ENCODE measurements at places on chromosomes 2 and 18.
A peak's percentile ranks its signal among the peaks of the same experiment; 100 is the strongest.

DNA sequence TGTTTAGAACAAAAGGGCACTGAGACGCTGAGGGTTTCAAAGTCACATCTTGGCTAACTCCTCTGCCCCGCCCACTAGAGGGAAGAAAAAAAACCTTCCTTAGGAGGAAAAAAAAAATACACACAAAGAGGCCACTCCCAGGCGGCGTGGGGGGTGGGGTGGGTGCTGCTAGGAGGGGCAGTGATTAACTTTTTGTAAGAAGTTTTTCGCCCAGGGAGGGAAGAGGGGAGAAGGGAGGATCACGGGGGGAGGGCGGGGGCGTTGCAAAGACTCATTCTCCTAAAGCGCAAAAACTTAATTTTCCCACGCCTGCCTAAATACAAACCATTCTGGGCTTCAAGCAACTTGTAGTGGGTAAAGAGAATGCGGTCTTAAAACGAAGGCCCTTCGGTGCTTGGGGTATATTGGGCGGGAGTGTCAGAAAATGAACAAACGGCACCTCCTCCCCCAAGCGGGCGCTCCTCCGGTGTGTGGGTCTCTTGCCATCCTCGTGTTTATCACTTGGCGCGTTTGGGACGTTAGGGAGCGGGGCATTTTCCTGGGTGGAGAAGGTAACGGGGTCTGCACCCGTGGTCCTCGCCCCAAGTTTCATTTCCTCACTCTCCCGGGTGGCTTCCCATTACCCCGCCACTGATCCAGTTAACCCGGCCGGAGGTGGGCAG lies 1.7 kb downstream of the CXCR4 start:
- DNase-seq: no peak

DNA sequence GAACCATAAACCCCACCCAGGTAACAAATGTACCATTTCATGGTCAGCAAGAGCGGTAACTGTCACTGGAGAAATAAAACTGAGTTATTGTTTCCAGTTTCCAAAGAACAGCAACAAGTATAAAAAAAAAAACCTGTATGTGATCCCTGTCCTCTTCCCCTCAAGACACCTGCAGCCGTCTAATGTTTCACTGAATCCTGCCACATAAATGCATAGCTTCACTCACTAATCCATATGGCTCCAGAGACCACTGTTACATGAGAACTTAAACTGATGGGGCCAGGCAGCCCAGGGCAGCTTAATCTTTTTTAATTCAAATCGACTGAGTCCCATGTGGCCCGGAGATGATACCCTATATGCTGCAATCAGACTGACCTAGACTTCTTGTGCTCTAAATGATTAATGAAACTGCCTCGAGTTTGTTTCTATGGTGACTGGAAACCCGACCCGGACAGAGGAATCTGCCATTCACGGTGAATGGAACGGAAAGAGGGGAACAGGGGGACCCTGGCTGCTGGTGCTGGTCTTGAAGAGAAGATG lies 60.9 kb upstream of the SIX2 start:
- no peak for DNase-seq

GRCh38 chr2:75525434-75526310 lies 35.1 kb downstream of the EVA1A start:
- no peak for DNase-seq

DNA sequence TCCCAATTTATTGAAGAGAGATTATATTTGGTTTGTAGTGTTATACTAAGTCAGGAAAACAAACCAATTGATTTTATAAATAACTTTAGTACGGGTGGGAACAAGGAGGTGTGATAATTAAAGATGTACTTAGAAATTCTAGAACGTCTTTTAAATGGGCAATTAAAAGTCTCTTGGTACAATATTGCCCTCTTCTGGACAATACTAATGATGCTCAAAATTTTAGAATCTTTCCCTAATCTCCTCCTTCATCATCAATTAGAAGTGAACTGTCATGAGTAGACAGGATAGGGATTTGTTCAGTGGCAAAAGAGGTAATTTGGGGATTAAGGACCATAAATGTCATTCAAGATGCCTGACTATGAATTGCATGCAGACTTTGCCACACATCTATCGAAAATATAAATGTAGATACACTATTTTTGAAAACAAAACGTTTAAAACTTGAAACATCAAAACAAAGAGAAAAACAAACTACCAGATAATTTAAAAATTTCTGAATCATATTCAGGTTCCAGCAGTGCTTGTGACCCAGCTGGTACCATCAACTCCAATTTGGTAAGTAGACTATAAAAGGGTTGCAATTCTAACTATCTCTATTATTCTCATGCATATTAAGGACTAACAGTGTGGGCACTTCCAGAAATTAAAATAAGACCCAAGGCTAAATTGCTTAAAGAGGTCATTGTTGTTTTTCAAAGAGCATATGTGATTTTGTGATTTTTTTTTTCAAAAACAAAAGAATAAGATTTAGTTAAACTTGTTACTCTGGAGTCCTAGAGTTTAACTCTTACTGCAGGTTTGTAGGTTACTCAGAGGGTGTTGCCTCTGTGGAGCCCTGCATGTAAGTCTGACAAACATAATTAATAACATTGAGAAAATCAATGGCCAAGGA lies 123.5 kb downstream of the LAMA3 start:
- DNase-seq: no peak

DNA sequence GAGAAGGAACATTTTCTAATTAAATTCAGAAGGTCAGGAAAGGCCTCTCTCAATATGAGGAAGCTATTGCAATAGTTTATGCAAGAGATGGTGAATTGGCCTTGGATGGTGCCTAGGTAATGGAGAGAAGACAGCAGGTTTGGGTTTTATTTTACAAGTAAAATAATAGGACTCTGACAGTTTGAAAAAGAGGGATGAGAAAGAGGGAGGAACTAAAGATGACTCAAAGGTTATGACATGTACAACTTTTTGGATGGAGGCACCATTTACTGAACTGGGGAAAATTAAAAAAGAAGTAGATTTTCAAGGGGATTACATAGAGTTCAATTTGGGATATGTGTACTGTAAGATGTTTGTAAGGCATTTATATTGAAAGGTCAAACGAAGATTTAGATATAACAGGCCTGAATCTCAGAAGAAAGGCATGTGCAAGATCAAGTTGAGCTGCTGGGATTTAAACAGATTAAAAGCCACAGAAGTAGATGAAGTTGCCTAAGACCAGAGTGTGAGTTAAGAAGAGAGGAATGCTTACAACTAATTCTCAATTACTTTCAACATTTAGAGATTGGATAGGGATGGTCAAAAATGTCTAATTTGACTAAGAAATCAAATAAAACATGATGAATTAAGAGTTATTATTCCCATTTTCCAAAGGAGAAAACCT lies 12.3 kb upstream of the ASNSD1 start:
- no peak for DNase-seq

DNA sequence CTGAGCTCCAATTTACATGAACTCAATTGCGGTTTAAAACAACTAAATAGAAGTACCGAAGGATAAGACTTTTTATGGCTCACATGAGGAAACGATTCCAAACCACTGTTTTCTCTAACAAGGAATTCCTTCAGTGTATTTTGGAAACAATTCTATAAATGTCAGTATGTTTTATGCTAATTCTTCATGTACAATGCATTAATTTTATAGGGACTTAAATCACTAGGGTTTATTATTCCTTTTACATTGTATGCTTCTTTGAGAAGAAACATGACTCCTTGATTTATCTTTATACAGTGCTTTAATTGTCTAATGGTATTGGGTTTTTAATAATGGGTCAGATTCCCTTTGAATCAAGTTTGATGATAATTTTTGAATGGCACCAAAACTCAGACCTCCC lies 566.8 kb downstream of the EPHA4 start:
- no peak for DNase-seq

DNA sequence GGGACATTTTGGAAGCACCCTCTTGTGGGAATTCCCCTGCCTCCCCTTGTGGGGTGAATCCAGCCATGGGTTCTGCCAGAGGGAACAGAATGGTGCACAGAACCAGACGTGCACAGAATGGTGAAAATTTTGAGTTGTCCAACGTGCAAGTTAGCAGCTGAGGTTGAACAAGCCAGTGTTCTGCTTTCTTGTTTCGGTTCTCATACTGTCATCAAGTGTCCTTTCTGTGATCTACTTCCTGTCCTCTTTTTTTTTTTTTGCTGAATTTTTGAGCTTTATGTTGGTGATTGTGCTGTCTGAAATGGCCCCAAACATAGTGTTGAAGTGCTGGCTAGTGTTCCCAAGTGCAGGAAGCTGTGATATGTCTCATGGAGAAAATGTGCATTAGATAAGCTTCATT lies 21.5 kb upstream of the REEP1 start:
- no peak for DNase-seq

DNA sequence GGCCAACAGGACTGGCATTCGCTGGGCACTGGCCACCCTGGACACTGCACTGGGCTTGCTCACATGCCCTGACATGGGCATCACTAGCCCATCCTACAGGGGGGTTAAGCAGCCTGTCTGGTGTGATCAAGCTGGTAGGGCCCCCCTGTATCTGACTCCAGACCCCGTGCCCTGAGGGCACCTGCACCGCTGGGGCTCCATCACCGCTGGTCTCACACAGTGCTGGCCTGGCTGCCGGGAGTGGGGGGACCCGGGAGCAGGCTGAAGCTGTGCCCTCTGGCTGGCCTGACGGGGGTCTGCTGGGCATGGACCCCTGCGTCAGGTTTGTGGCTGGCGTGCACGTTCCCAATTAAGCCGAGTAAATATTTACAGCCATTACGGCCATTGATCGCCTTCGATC lies 32.3 kb downstream of the KCNIP3 start:
- DNase-seq: no peak

- peak; percentile 58 for DNase-seq
These were observed 29.6 kb downstream of the DOK1 start for GRCh38 chr2:74584088-74584645.

GRCh38 chr2:96916156-96916630 lies 46.3 kb upstream of the SEMA4C start:
- no peak for DNase-seq

DNA sequence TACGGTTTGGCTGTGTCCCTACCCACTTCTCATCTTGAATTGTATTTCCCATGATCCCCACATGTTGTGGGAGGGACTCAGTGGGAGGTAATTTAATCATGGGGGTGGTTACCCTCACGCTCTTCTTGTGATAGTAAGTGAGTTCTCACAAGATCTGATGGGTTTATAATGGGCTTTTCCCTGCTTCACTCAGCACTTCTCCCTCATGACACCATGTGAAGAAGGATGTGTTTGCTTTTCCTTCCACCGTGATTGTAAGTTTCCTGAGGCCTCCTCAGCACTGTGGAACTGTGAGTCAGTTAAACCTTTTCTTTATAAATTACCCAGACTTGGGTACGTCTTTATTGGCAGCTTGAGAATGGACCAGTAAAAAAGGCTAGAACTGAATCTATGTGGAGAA lies 750.0 kb upstream of the ID2 start:
- DNase-seq: no peak

DNA sequence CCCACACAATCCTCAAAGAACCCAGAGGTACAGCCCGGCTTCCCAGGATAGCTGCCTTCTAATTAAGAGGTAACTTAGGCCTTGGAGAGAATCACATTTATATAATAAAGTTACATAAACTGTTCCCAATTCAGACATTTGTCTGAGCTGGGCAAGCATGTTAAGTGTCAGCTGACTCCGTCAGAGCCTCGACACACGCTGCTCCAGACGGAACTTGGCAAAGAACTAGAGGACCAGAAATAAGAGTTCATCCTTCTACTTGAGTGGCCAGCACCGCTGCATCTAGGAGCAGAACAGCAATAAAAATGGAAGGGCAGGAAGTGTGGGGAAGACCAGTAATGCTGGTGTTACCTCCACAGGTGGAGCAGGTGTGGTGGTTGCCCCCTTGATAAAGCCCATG lies 80.5 kb downstream of the MYO5B start:
- no peak for DNase-seq

- DNase-seq: peak; percentile 18
These were observed 28.0 kb downstream of the AGAP1 start for GRCh38 chr2:235521844-235522243.

GRCh38 chr2:41004700-41005099 lies 552.8 kb upstream of the SLC8A1 start:
- DNase-seq: no peak

- DNase-seq: no peak
These were observed 237.3 kb downstream of the CALCRL start for GRCh38 chr2:187210726-187211125.

DNA sequence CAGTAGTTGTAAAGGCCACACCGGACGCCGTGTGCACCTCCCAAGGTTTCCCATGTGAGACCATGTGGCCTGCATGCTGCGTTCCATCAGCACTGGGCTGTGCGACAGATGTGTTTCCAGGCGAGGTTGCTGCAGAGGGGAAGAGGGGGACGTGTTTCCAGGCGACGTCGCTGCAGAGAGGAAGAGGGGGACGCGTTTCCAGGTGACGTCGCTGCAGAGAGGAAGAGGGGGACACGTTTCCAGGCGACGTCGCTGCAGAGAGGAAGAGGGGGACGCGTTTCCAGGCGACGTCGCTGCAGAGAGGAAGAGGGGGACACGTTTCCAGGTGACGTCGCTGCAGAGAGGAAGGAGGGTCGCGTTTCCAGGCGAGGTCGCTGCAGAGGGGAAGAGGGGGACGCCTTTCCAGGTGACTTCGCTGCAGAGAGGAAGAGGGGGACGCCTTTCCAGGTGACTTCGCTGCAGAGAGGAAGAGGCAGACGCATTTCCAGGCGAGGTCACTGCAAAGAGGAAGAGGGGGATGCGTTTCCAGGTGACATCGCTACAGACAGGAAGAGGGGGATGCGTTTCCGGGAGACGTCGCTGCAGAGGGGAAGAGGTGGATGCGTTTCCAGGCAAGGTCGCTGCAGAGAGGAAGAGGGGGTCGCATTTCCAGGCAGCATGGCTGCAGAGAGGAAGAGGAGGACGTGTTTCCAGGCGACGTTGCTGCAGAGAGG lies 24.5 kb downstream of the NFATC1 start:
- DNase-seq: no peak

GRCh38 chr18:79401494-79402208 lies 5.9 kb downstream of the NFATC1 start:
- no peak for DNase-seq

DNA sequence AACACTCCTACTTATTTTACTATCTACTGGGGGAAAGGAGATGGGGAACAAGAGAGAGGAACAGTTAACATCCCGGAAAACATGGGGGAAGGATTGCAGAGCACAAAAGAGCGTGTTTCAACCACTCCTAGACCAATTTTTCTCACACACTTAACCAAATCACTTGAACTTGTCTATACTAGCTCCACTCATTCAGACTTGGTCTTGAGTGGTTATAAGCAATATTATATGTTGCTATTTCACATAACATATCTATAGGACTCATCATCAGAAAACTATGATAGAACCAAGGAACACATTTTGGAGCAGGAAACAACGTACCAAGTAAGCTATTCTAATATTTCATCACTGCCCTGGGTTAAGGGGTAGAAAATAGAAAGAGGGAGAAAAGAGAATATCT lies 31.5 kb downstream of the SLC25A12 start:
- DNase-seq: no peak

GRCh38 chr2:235769046-235769445 lies 275.2 kb downstream of the AGAP1 start:
- DNase-seq: no peak

- no peak for DNase-seq
These were observed 68.5 kb downstream of the ABI2 start for GRCh38 chr2:203396667-203397066.

DNA sequence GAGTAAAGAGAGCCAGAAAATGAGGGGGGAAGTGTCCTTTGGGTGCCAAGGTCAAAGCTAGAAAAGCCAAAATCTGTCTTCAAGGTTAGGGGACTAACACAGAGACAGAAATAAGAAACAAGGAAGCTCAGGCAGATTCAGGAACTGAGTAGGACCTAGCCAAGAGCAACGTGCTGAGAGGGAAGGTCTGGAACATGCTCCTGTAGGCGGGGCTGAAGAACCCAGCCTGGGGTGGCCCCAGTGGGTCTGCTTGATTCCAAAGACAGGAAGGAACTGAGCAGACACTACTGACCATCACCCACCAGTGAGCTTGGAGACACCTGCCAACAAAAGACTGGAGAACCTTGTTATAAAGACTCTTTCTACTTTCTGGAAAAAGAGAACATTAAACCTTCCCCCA lies 105.1 kb downstream of the SP3 start:
- DNase-seq: no peak
